ENCODE measurements at places on chromosomes 13 and 19.

DNA sequence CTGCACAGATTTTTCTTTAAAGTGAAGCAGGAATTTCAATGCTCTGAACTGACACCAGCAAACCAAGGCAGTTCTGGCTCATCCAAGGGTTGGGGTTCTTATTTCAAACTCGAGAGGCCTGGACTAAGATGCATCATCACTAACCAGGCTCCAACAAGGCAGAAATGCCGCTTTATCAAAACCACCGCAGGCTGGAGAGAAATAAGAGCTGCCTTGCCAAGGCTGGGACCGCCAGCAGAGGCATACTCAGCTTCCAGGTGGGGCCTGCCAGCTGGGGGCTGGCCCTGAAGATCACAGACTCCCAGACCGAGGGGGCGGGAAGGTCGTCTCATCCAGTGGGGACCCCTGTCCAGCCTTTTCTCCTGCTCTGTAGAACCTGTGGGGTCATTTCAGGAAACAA, 37.4 kb upstream of the GAS6 start:
- no peak for DNase-seq

DNA sequence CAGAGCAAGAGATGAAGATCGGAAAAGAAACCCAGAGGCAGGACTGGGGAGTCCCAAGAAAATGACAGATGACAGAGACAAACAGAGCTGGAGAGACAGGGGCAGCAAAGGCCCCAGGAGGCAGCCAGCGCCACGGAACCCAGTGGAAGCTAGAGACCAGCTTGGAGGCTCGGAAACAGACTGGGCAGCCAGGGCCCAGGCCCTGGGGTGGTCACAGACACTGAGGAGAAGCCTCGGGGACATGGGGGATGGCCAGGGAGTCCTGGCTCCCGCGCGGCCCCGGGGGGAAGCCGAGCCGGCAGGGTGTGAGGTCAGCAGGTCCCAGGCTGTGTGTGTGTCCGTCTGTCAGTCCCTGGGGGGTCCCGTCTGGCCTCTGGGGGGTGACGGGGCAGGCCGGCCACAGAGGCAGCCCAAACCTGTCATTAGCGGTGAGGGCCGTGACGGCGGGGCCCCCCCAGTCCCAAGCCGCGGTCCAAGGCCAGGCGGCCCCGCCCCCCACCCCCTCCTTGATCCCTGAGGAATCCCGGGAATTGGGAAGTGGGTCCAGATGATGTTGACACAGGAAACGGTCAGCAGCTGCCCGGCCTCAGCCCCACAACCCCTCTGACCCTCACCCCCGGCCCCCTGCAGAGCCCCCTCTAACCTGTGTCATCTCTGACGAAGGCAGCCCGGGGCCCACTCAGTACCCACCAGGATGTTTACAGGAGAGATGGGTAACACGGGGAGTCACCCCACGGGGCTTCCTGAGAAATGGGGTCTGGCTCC, 2.5 kb upstream of the TMEM190 start:
- DNase-seq: no peak

- no peak for DNase-seq
Measured at GRCh38 chr13:35768551-35768950, 292.1 kb upstream of the MAB21L1 start.

DNA sequence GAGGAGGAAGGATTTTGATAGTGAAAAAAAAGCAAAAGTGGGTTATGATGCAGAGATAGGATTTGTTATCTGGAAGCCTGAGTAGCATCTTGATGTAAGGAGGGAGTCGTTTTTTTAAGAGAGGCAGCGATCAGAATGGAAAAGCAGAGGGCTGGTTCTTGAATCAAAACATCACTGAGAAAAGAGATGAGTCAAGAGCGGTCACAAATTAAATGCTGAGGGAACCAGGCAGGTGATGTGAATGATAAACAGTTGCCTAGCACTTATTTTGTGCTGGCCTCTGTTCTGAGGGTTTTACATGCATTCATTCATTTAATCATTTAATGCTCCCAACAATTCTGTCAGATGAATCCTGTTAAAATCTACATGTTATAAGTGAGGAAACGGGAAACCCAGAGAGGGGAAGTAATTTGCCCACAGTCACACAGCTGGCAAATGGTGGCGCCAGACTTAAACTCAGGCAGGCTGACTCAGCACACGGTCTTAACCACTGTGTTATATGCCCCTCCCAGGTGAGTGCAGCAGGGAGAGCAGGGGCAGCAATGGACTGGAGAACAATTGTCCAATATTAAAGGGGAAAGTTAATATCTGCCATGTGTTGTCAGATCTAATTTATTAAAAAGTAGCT, 21.4 kb downstream of the SIGLECL1 start:
- DNase-seq: no peak

DNA sequence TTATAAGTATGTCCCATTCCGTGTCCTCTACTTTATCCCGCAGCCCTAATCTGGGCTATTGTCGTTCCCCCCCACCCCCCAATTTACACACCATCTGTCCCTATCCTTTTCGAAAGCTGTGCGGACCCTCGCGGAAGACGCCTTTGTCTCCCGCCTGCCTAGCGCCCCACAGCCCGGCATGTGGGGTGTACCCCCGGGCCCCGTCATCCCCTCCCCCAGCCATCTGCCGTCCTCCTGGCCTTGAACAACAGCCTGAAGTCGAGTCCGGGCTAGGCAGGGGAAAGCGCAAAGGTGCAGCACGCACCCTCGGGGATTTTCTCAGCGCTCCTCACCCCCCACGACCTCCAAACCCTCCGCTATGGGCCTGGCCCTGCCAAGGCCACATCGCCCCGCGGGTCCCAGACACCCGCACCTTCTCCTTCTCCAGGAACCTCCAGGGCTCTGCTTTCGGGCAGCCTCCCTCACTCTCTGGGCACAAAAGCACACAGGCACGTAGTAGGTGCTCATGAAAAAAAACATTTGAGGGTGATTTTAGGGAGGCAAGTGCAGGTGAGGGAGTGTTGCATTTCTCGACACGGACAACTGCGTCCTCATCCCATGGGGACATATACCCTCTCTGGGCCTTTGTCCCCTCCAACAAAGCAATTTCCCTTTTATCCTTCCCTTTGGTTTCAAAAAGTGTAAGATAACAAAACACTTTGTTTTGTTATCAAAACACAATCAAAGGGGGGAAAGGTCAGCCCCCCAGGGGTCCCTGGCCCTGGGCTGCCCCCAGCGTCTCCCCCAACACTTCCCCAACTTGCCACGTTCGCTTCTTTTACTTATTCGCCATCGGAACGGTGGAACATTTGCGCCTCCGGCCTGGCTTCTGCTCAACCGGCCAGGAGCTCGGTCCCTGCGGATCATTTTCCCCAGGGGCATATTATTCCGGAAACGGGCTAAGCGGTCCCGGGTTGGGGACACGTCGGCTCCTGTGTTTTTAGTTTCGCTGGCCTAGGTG, 16.4 kb downstream of the CCDC124 start:
- no peak for DNase-seq

DNA sequence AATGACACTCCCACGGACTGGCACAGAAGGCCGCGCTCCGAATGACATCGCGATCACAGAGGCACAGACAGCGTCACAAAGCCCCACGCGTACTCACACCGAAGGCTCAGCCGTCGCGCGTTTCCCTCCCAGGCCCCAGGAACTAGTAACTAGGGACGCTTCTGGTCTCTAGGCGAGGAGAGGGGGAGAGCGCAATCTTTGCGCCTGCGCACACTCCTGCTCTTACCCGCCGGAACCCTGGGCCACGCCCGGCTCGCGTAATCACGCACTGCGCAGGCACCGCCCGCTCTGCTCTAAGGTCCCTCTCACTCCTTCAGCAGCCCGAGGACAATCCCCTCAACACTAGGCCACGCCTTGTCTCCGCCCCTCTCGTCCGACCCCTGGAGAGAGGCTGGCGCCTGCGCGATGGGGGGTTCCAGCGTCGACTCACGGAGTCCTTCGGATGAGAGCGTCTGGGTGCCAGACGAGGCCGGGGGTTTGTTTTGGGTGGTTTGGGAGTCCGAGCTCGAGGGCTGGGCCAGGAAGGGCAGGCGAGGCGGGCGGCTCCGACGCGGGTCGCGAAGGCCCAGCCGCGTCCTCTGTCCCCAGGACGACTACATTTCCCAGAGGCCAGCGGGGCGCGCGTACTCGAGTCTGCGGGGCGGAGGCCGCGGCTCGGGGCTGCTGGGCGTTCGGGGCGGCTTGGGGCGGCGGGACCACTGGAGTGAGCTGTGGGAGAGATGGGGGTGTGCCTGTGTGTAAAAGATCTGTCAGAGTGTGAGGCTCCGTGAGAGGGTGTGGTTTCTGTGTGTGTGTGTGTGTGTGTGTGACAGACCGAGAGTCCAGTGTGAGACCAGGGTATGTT, at the start of gene ZNF471:
Gene ZNF471 (plus strand): TSS at position 410 of the 844 bp plus-strand sequence. CDS start 3,717 bp downstream, outside the sequence.
- peak; percentile 99 for DNase-seq

- peak; percentile 66 for DNase-seq
Measured at GRCh38 chr19:45451131-45451849, 16.5 kb upstream of the FOSB start.

DNA sequence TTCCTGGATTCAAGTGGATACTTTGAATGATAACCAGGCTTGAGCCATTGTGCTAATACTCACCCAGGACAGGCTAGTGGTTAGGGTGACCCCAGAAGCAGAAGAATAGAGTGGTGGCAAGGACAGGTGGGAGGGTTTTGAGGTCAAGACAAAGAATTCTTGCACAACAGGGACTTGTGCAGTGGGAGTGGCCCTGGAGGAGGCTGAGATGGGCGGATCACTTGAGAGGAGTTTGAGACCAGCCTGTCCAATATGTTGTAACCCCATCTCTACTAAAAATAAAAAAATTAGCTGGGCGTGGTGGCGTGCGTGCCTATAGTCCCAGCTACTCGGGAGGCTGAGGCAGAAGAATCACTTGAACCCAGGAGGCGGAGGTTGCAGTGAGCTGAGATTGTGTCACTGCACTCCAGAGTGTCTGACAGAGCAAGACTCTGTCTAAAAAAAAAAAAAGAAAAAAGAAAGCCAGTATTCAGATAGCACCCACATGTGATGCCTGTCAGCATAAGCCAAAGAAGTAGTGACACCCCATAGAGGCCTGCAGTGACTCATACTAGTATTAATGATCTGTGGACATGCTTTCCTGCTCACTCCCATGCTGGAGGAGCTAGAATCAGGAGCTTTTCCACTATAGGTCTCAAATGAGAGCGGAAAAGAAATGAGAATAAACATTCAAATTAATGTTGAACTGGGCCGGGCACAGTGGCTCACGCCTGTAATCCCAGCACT, 78.7 kb downstream of the RNF17 start:
- no peak for DNase-seq

GRCh38 chr13:111598747-111599146, 278.3 kb downstream of the TEX29 start:
- no peak for DNase-seq

GRCh38 chr19:2469102-2469914, 6.6 kb upstream of the GADD45B start:
- DNase-seq: no peak

GRCh38 chr19:39814595-39814994, 19.4 kb downstream of the DYRK1B start:
- no peak for DNase-seq

DNA sequence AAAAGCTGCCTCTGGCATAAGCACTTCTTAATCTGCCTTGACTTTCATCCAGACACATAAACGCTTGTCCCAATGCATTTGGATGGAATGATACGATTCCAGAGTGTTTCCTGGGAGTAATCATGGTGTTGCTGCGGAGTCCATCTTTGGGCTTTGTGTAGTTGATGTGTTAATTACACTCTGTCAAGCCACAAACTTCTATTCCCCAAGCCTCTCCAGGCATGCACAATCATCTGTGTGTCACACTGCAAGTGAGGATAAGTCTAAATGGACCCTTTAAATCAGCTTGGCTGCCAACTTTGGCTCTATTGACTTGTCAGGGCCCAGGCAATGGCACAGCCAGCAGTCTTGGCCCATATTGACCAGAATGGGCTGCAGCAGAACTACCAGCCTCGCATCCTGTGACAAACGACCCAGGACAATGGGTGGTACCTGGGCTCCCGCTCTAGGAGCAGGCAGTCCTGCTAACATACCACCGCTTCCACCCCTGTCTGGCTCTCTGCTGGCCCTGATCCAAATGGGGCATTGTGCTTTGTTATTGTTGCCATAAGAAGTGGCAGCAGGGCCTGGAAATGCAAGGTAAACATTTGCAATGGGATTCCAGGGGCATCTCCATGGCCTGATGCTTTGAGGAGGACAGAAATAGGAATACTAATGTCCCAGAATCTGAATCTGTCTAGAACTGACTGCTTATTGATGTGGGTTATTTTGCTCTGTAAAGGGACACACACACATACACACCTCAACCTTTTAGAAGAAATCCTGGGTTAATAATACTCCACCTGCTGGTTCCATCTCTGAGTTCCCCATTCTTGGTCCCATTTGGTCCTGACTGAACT, 127.2 kb downstream of the DNAJC15 start:
- DNase-seq: no peak

- no peak for DNase-seq
Measured at GRCh38 chr19:39304701-39305571, 8.7 kb downstream of the IFNL1 start.

All from muscle of arm (tissue), 14 donors.